HAP-1 (cell line): ENCODE measurements at places on chromosomes 1 and 21.
A peak's percentile ranks its signal among the peaks of the same experiment; 100 is the strongest.

DNA sequence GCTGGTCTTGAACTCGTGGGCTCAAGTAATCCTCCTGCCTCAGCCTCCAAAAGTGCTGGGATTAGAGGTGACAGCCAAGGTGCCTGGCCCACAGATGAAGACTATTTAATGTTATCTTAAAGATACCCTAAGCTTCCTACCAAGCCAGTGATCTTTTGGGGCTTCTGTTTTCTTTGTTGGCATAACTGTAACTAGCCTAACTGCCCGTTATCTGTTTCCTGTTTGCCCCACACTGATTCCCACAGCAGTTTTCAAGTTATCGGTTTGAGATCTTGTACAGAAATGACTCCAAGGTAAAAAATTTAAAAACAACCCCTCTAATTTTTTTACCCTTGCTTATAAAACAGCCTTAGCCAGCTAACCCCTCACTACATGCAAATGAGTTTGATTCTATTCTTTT lies 12.4 kb downstream of the SELL start:
- no peak for DNase-seq

- DNase-seq: no peak
Measured at GRCh38 chr21:38982096-38982495, 176.4 kb downstream of the ETS2 start.

DNA sequence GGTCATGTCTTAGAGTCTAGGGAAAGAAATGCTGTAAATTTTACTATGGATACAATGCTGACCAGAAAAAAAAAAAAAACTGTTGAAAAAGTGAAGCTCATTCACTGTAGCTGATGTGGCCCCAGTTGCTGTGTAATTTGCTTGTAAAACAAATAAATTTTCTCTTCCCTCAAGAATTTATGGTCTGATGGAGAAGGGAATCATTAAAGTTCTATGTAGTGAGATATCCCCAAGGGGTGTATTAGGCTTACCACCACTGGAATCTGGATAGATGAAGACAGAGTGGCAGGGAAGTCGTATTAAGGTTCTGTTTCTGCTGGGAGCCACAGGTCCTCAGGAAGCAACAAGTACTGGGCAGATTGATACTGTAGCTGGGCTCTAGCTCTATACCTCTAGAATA lies 860.0 kb downstream of the LTN1 start:
- no peak for DNase-seq

DNA sequence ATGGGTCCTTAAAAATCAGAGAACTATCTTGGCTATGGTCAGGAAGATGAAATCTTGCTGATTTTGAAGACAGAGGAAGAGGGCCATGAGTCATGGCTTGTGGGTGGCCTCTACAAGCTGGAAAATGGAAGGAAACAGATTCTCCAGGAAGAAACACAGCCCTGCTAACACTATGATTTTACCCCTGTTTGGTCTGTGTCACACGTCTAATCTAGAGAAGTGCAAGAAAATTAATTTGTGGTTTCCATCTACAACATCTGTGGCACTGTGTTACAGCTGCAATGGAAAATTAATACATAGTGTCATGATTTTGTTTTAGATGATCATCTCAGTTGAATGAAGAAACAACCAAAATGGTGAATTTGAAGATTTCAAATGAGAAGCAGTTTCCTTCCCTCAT lies 288.7 kb upstream of the NRIP1 start:
- DNase-seq: no peak

DNA sequence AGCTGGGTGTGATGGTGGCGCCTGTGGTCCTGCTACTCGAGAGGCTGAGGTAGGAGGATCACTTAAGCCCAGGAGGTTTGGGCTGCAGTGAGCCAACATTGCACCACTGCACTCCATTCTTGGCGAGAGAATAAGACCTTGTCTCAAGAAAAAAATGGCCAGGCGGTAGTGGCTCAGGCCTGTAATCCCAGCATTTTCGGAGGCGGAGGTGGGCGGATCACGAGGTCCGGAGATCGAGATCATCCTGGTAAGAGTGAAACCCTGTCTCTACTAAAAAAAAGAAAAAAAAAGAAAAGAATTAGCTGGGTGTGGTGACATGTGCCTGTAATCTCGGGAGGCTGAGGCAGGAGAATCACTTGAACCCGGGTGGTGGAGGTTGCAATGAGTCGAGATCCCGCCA lies 11.3 kb downstream of the ATAD3B start:
- no peak for DNase-seq

- DNase-seq: peak; percentile 66
Measured at GRCh38 chr1:184056921-184057555, 5.5 kb downstream of the TSEN15 start.

DNA sequence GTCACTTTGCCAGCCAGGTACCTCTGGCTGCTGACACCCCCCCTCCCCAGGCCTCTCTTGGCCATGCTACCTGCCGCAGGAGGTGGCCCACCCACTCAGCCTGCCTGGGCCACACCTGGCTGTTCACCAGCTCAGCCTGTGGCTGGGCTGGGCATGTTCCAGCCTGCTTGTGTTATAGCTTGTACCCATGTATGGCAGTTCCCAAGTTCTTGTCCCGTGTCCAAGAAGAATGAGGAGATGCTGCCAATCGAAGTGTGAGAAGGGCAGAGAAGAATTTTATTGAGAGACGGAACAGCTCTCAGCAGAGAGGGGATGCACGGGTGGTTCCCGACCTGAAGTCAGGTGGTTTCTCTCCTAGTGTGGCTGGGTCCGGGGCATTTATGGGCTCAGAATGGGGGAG lies 3.9 kb upstream of the MMEL1 start:
- no peak for DNase-seq

GRCh38 chr1:26998429-26999300 lies 5.2 kb downstream of the TRNP1 start:
- no peak for DNase-seq

DNA sequence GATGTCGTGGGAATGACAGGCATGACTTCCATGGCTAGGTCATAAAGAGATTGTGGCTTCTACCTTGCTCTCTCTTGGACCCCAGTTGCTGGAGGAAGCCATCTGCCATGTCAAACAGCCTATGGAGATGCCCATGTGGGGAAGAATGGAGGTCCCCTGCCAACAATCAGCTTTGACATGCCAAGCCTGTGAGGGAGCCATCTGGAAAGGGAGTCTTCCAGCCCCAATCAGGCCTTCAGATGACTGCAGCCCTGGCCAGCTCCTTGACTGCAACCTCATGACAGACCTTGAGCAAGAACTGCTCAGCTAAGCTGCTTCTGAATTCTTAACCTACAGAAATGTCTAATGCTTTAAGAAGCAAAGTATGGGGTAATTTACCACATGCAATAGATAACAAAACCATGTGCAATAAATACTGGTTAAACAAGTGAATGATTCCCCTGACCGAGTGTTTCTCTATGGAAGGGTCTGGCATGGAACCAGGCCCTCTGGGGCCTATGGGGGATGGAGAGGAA lies 187.1 kb downstream of the HIVEP3 start:
- no peak for DNase-seq

DNA sequence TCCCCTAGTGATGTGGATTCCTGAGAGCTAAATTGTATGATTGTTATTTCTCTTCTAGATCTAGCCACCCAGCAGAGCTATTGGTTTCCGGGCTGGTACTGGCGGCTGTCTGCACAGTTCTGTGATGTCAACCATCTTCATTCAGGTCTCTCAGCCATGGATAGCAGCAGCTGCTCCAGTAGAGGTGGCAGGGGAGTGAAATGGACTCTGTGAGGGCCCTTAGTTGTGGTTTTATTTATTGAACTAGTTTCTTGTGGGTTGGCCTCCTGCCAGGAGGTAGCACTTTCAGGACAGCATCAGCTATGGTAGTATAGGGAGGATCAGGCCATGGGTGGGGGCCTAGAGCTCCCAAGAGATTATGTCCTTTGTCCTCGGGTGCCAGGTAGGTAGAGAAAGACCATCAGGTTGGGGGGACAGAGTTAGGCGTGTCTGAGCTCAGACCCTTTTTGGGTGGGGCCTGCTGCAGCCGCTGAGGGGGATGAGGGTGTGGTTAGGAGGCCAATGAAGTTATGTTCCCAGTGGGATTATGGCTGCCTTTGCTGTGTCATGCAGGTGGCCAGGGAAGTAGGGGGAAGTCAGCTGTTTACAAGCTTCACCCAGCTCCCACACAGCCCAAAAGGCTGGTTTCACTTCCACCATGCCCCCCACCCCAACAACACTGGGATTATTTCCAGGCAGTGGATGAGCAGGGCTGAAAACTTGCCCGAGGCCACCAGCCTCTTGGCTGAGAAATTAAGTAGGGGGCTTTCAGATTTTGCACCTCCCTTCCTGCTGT lies 55.1 kb upstream of the RGS4 start:
- DNase-seq: no peak

GRCh38 chr1:207259391-207259790 lies 62.1 kb upstream of the CD55 start:
- no peak for DNase-seq

DNA sequence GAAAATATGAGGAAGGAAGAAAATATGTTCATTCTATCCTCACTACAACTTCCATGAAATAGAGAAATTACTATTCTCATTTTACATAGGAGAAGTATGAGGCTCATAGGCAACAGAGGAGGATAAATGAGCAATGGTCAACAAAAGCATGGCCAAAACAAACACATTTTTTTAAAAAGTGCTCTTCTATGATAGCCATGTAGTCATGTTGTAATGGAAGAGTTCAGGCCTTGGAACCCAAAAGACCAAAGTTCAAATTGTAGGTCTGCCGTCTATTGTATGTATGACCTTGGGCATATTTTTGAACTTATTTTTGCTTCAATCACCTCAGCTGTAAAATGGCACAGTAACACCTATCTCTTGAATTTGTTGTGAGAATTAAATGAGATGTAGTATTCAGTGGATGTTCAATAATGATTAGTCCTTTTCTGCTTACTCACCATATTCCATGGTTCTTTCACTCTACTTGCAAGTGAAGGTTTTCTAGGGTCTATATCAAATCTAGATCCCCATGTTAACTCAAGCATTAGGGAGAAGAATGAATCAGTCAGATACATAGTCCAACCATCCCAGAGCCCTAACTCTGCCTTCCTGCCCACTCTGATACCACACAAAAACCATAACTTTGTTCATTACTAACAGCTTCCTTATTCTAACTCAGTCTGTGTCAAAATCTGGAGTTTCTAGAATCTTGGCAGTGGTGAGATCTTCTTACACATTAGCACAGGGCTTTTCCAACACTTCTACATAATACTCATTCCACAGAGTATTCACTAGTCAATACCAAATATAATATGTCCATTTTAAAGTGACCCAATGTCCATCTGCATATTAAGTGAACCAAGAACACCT lies 353.2 kb downstream of the PLPP3 start:
- DNase-seq: no peak

- DNase-seq: no peak
Measured at GRCh38 chr1:152926091-152926490, 17.7 kb downstream of the IVL start.

DNA sequence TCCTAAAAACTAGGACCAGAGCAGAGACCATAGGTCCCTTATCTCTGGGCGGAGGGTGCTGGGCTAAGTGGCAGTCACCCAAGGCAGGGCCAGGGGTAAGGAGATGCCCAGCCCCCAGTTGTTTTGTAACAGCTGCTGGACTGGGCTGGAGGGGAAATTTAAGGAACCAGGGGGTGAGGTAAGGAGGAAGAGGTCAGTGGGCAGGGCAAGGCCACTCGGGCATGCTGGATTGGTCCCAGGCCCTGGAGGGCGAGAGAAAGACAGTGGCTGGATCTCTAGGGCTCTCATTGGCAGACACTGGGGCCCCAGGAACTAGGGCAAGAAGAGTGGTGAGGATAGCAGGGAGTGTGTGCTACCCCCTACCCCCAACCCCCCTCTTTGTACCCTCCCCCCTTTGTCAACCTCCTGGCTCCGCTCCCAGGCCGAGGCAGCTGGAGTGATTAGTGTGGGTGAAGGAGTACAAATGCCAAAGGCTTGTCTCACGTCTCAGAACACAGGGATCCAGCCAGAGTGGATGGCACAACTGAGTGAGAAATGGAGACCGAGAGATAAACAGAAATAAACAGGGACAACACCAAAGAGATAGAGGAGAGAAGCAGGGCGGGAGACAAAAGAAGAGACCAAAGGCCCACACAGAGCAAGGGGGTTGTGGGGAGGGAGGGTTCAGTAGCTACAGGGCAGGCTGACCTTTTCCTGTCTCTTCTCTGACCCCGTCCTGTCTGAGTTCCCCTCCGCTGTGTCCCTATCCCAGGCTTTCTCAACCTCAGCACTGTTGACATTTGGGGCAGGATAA lies 20.5 kb upstream of the THRAP3 start:
- DNase-seq: no peak

DNA sequence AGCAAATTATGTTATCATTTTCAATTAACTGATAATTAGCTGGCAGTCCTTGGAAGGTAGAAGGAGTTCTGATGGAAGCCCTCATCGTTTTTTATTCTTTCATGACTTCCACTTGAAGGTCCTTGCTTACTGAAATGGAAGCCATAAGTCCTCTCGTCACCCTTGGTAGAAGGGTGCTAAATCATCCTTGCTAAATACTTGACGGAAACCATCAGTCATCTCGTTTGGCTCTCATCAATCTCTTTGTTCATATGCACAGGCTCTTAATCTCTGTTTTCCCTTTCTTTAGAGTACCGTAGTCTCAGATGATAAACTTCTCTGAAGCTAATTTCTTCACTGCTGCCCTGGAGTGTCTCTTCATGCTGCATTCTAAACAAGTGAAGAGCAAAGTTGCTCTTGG lies 34.5 kb downstream of the UCK2 start:
- DNase-seq: no peak

DNA sequence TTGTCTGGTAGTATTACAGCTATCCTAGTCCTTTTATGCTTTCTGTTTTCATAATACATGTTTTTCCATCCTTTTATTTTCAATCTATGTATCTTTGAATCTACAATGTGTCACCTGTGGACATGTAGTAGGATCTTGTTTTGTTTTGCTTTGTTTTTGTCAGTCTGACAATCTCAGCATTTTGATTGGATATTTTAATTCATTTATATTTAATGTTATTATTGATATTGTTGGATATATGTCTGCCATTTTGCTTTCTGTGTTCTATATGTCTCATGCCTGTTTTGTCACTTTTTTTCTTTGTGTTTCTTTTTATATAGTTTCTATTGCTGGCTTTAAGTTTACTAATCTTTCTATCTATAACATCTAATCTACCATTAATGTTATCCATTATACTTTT lies 11.5 kb upstream of the PRSS38 start:
- no peak for DNase-seq

GRCh38 chr1:167695756-167696561 lies 25.8 kb upstream of the MPZL1 start:
- DNase-seq: no peak

GRCh38 chr1:17276568-17276967 lies 27.7 kb downstream of the PADI3 start:
- no peak for DNase-seq

GRCh38 chr1:221998781-221999180 lies 256.9 kb upstream of the DUSP10 start:
- DNase-seq: no peak

- DNase-seq: no peak
Measured at GRCh38 chr1:183239793-183240525, 53.9 kb downstream of the LAMC2 start.

DNA sequence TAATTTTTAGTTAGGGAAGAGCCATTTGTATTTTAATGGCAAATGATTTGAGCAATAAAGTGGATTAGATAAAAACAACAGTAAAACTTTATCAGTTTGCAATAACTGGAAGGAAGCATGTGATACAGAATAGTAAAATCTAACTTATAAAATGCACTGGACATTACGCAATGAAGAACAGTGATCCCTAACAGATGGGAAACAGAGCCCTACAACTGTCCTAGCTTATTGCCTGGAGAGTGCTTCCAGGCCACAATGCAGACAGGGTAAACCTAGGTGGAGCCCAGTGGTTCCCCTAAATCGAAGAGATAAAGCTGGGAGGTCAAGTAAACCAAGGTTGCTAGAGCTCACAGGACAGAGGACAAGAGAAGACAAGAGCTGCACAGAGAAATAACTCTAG lies 7.0 kb downstream of the OMA1 start:
- no peak for DNase-seq
